ENCODE measurements at places on chromosomes 7 and 10. TPM values are rescaled to one million over a fixed set of nuclear protein-coding genes. Genes with fewer than 3 reads are reported as not detected.

DNA sequence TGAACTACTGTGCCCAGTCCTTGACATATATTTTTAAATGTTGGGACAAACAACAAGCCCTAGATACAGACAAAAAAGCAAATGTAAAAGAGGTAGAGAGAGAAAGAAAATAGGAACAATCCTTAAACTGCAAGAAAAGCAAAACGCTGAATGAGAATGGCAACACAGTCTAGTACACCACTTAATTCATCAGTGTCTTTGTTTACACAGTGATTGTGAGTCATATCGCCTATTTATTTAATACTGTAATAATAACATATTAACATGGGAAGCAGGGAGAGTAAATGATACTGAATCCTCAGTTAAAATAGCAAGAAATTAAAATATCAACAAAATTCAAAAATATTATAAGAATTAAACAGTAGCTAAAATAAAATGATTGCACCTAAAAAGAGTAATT lies 9.8 kb upstream of the LRRTM3 start:
- no peak for DNase-seq

- no peak for DNase-seq
Observed at GRCh38 chr10:44008270-44008916, 359.7 kb upstream of the ZNF32 start.

GRCh38 chr10:99828464-99828863 lies 46.0 kb downstream of the ABCC2 start:
- no peak for DNase-seq

DNA sequence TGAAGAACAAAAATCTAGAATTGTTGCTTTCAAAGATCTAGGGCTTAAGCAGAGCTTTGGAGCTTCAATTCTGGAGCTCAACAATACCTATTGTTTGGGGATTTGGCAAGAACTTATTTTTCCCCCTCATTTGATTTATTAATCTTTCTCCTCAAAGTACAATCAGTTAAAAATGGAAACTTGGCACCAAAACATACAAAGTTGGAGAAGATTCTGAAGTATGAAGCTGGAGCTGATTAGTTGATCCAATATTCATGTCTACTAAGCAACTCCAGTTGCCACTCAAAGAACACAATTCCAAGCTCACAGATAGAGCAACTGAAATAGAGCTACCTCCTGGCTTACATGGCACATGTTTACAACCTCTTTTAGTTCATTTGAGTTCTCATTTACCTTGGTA lies 3.8 kb downstream of the FAM13C start:
- DNase-seq: peak; percentile 67

GRCh38 chr7:91556956-91557650 lies 292.9 kb downstream of the FZD1 start:
- DNase-seq: no peak

GRCh38 chr7:213324-213993 lies 21.1 kb downstream of the FAM20C start:
- DNase-seq: no peak

The PPP1R3C gene
- 92.6 TPM for total RNA-seq

DNA sequence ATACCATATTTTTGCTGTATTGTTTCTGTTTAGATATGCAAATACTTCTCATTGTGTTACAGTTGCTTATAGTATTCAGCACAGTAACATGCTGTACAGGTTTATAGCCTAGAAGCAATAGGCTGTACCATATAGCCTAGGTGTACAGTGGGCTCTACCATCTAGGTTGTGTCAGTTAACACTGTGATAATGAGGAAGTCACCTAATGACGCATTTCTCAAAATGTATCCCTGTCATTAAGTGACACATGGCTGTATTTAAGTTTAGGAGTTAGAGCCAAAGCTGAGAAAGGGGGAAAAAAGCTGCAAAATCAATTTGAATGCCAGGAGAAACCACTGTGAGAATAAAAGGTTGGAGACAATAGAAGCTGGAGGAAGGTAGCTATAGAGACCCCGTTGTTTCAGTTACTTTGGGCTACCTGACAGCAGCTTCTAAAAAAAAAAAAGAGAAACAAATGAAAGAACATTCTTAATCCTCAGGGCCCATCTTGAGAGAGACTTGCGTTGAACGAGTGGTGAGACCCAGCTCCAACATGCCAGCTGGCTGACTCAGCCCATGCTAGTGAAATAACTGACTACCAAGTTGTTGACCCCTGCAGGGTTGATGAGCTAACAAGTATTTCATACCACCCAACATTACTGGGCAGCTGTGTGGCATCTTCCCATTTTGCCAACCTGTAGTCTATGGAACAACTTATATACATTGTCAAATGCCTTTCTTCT lies 8.7 kb downstream of the STARD3NL start:
- DNase-seq: peak; percentile 50

DNA sequence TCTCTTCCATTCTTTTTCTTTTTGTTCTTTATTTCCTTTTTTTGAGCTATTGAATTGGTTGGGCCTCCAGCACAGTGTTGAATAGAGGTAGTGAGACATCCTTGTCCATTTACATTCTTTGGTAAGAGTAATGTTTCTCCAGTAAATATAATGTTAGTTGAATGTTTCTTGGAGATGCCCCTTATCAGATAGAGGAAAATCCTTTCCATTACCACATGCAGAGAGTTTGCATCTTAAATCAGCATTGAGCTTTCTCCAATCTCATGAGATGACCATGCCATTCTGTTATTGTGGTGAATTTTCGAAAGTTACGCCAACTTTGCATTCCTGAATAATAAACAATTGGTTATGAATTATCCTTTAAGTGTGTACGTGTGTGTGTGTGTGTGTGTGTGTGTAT lies 127.7 kb downstream of the DNAH11 start:
- DNase-seq: no peak

The PNLIP gene
- not detected for total RNA-seq

DNA sequence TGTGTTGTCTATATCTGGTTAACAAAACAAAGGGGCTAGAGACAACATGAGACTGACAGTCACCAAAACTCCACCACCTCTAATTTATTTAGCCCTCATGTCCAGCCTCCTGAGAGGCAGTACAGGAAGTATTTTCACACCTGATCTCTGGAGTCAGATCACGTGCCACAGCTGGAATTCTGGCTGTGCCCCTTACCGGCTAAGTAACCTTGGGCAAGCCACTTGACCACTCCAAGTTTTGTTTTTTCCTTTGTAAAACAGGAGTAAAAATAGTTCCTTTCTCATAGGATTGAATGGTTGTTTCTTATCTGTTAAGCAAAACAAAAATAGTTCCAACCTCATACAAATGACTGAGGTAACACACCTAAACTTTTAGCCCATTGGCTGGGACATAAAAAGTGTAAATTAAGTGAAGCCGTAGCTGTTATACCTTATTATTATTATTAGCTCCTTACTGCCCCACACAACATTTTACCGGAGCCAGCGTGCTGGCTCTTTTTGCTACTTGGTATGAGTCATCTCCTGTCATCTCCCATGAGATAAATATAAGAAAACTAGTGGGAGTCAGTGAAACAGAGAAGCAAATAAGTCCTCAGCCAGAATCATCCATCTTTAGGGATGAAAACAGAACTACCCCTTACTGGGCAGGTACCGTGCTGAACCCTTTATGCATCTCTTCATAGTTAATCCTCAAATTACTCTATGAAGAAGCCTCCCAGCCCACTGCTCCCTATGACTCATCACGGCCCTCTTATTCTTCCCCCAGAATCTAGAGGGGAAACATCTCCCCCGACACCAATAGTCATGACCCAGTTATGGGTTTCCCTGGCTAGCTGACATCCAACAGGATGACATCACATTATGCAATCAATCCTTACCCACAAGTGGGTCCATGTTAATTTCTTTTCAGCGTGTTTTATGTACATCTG lies 44.9 kb downstream of the PPP1R3C start:
- DNase-seq: peak; percentile 78

The APBB1IP gene
- 5.9 TPM for total RNA-seq

- no peak for DNase-seq
Observed at GRCh38 chr7:2195400-2196246, 37.1 kb downstream of the MAD1L1 start.

DNA sequence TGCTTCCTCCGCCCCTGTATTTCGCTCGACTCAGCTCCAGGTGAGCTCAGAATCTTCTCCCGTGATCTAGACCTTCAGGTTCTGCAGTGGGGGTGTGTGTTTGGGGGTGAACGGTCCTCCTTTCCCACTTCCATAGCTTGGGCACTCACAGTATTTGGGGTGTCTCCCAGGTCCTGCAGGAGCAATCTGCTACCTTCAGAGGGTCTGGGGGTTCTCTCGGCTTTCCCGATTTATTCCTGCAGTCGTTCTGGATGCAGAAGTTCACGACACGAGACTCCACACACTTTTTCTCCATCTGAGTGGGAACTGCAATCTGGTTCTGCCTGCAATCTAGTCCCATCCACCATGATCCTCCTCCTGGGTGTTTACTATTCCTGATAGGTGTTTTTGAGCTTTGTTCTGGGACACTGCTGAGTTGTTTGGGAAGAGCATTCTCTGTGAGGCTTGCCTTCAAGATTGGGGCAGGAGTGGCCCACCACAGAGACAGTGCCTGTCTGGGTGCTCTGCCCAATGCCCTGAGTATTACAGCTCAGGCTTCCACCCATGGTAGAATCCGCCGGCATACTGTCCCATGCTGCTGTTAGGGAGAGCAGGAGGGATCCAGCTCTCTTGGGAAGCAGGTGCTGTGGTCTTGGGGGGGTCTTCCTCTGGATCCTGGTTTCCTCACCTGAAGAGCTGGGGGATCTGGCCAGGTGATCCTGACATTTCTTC lies 29.8 kb downstream of the JAKMIP3 start:
- DNase-seq: no peak

DNA sequence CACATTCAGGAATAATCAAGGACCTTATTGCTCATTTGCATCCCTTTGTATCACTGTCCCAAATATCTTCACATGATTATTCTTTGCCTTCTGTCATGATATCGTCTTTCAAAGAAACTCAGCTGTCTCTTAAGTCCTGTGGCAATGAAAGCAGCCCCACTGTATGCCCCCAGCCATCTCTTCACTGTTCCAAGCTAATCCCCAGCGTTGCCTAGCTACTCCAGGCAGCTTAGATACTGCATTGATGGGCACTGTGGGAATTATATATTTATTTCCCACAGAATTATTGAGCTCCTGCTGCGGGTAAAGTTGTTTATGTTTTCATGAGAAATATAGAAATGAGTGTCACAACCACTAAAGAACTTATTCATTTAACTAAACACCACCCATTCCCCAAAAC lies 38.8 kb downstream of the SND1 start:
- DNase-seq: no peak

DNA sequence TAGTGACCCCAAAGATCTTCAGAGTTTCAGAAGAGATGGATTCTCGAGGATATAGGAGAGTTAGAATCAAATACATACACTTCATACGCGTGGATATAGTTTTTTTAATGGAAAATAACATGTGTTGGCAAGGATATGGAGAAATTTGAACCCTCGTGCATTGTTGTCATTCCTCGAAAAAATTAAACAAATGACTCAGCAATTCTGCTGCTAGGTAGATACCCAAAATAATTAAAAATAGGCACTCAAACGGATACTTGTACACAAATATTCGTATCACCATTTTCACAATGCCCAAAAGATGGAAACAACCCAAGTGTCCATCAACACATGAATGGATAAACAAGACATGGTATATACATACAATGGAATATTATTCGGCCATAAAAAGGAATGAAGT lies 5.6 kb upstream of the NT5C2 start:
- DNase-seq: no peak

- DNase-seq: no peak
Observed at GRCh38 chr7:10734595-10734994, 239.1 kb upstream of the PHF14 start.

DNA sequence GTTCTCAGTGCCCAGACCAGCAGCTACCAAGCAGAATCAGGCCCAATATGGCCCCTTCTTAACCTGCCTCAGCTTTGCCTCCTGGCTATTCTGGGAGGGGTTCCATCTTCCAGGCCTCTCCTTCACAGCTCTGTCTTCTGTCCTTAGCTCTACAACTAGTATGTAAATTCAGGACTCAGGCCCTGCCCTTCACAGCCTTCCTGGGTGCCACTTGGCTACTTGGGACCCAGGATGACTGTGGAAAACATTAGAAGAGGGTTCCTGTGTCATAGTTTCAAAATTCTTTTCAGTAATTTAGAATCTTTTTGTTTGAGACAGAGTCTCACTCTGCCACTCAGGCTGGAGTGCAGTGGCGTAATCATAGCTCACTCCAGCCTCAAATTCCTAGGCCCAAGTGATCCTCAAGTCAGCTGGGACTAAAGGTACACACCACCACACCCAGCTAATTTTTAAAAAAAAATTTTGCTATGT lies 33.2 kb upstream of the PAPSS2 start:
- DNase-seq: no peak

DNA sequence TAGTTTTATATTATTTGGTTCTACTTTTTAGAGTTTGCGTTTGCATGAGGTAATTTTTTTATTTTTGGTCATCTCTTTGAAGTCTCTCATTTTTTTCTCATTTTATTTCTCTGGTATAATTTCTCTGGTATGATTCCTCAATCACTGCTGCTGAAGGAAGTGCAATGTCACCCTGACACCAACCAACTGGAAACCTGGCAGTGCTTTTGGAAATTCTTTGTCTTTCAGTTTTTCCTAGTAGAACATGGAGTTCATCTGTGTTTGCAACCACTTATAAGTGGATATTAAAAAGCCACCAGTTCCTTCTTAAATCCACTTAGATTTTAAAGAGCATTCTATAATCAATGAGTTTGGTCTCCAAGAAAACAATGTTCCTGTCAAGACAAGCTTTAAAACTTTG lies 291.8 kb downstream of the PRKG1 start:
- no peak for DNase-seq

The CDHR3 gene
- total RNA-seq: 19.6 TPM

The SLC18A2 gene
- under 0.01 TPM for total RNA-seq

- DNase-seq: no peak
Observed at GRCh38 chr7:157585113-157585861, 248.5 kb downstream of the DNAJB6 start.

GRCh38 chr10:114412907-114413797 lies 8.8 kb upstream of the AFAP1L2 start:
- peak; percentile 40 for DNase-seq

- DNase-seq: no peak
Observed at GRCh38 chr10:46330894-46331293, 44.1 kb downstream of the ANTXRL start.

DNA sequence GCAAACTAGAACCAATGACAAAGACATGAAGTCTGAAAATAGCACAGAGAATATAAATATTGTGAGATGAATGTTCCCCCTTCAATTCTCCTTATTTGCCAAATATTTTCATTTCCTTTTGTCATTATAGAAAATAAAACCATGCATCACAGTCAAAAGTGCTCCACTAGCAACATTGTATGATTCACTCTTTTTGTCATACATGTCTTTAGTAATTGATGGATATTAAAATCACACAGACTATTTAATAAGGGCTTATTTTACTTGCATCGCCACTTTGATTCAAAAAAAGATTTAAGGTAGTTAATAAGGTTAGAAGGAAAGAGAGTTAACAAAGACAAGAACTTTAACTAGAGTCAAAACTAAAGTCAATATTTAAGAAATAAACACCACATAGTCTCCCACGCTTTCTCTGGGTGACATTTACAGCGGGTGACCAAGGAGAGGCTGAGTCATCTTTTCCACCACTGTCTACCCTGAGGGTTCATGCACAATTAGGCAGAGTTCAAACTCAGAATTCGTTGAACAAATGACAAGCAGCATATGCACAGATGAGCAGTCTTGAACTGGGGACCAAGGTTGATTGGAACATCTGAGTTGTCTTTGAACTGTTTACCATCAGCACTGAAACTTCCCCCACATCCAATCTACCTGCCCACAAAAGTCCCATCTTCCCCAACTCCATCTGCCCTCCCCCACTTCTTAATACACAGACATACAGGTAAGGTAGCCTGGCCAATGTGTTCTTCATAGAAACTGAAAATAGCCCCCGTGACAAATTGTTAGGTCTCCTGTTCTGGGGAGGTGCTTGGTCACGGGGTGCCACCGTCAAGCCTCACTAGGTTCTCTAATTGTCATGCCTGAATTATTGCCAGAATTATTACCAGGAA lies 42.5 kb downstream of the C7orf25 start:
- no peak for DNase-seq

GRCh38 chr10:89209718-89210117 lies 2.6 kb upstream of the CH25H start:
- DNase-seq: no peak
